ENCODE measurements at places on chromosomes 7 and 10.

DNA sequence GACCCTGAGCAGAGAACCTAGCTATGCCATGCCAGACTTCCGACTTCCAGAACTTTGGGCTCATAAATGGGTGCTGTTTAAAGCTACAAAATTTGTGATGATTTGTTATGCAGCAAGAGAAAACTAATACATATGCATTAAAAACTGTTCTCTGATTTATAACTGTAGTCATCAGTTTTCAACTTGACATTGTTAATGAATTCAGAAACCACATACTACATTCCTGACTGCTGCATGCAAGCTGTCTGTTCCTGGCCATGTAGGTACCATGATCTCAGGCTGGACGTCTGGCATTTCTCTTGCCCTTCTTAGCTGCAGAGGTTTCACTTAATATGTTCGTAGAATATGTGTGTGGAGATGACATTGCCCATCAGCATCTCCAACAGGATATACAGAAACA is 28.4 kb downstream of the MKX start:
- no peak for DNase-seq

DNA sequence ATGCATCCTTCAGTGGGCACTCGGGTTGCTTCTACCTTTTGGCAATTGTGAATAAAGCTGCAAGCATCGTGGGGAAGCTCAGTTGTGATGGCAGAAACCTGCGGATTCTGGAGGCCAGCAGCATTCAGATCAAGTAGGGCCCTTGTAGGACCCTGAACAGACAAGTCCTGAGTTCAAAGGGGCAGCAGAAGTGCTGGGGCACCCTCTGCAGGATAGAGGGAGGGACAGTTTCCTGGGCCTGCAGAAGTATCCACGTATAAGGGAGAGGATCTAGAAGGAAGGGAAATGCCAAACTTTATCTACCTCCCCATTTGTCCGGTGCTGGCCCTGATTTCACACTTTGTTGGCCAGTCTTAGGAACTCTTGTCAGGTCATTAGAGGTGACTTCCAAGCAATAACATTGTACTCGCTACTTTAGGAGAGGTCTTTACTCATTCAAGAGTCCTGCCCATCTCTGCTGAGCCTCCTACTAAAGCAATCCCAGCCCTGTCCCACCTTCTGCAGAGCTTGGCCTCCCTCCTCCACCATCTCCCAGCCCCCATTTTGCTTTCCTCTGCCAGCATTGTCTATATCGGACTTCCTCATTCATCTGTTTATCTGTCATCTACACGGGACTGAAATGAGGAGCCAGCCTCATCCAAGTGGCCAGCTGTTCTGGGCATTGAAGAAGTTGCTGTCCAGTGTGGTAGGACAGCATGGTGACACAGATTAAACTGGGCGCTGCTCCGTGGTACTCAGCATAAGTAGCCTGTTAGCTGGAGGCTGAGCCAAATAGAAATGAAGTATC is 26.6 kb upstream of the R3HCC1L start:
- DNase-seq, result no peak

DNA sequence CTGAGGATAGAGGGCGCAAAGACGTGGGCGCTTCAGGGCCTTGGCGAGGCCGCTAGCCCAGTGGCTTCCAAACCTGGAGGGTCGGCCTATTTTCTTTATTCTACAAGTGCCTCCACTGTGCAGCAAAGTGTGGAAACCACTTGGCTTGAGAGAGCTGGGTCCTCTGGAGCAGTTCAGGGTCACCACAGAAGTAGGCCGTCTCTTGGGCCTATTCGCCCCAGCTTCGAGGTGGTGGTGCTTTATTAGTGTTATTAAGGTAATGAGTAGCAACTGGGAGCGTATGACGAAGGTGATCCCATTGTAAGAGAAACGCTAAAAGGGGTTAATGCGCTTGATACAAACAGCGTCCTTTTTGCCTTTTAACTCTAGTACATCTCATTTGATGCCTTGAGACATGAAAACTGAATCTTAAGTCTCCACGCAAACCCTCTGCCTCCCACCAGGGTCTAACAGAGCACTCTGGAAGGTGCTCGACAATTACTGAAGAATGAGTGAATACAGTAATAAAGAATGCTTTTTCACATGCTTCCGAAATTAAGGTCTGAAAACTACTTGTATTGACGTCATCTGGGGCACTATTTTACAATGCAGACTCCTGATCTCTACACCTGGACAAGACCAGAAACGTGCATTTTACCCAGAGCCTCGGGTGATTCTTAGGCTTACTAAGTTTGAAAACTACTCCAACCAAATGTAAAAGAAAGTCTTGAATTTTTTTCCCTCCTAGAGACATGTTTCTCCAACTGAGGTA is 647 bp upstream of the GSAP start:
- DNase-seq, result peak; percentile 66

DNA sequence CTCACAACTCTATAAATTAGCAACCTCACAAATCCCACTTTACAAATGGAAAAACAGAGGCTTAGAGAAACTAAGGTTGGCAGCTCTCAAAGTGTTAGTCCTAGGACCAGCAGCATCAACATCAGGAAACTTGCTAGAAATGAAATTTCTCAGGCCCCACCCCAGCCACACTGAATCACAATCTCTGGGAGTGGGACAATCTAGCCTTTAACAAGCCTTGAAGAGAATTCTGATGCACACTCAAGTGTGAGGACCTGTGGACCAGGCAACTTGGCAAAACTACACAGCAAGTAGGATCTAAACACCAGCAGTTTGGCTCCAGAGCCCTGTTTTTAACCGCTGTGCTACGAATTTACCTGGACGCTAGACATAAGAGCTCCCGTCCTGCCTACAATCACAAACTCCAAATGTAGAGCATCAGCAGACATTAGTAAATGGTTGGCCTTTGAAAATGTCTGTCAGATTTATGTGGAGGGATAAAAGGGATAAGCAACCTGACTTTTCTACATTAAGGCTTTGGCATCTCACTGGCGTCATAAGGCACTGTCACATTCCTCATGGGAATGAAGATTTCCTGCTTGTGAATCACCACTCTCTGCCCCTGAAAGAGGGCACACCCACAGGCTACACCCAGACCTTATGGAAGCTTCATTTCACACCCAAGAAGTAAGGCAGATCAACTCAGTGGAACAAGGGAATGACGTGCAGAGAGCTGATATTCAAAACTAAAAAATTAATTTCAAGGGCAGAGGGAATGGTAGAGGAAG is 34.5 kb downstream of the PPP1R3C start:
- DNase-seq, result no peak
